ENCODE measurements at places on chromosomes 13 and 19.

DNA sequence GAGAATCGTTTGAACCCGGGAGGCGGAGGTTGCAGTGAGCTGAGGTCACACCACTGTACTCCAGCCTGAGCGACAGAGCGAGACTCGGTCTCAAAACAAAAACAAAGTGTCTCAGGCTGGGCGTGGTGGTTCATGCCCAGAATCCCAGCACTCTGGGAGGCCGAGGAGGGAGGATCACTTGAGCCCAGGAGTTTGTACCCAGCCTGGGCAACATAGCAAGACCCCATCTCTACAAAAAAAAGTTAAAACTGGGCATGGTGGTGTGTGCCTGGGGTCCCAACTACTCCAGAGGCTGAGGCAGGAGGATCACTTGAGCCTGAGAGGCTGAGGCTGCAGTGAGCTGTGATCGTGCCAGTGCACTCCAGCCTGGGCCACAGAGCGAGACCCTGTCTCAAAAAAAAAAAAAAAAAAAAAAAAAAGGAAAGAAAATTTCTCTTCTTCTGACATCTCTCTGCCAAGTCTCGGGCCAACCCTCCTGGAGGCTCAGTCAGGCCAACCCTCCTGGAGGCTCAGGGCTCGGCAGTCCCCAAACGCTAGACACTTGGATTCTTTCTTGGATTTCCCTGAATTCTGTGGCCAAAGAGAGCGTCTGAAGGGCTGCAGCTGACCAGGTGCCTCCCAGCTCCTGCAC is 26.3 kb downstream of the ARID3A start:
- DNase-seq = no peak

DNA sequence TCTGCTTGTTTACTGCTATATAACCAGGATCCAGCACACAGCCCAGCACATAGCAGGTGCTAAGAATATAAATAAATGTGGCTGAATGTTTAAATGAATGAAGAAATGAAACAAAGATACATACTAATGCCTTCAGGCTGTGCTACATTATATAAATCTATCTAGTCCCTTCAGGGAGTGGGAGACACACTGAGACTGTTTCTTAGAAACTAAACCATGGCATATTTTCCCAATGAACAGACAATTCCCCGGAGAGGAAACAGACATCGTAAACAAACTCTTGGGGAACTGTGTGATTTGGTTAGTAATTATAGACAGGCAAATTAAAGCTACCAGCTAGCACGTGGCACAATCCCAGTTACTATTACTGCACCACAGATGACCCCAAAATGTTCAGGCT is 9.7 kb upstream of the FEM1A start:
- DNase-seq = no peak

DNA sequence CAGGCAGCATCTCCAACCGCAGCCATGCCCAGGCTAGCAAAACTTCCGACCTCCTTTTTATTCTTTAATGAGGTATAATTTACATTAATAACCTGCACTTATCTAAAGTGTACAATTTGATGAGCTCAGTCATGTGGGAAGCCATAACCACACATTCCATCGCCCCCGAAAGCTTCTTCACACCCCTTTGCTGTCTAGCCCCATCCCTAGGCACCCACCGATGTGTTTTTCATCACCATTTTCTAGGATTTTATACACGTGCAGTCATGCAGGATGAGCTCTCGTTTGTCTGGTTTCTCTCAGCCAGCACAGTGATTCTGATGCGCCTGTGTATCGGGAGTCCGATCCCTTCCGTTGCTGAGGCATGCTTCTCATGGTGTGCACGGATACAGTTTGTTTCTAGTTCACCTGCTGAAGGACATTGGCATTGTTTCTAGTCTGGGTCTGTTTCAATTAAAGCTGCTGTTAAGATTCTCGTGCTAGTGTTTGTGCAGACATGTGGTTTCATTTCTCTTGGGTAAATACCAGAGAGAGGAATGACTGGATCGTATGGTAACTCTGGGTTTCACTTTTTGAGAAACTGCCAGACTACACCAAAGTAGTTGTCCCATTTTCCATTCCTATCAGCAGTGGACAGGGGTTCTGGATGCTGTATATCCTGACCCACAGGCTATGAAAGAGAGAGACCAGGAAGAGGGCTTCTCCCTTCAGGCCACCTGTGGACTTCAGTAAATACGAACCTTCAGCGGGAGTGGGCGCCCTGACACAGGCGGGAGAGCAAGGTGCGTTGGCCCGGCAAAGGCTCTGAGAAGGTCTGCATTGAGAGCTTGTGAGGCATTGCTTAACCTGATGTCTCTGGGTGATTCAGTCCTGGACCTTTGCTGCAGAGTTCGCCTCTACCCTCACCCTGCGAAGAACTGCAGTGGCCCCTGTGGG is 4.9 kb downstream of the AP1M1 start:
- no peak for DNase-seq

- DNase-seq = no peak
Observed at GRCh38 chr19:13053238-13053637, 49.4 kb downstream of the LYL1 start.

DNA sequence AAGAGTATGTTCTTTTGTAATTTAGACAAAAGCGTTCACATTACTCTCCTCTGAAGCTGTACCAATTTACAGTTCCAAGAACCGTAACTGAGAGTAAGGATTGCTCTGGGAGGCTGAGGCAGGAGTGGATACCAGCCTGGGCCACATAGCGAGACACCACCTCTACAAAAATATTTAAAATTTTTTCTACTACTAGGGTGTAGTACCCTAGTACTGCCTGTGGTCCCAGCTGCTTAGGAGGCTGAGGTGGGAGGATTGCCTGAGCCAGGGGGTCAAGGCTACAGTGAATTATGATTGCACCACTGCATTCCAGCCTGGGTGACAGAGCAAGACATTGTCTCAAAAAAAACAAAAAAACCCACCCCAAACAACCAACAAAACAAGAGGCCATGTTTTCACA is 12.1 kb upstream of the CYP2A6 start:
- DNase-seq = no peak

GRCh38 chr13:88707646-88708045 is 1036.5 kb downstream of the SLITRK5 start:
- no peak for DNase-seq

DNA sequence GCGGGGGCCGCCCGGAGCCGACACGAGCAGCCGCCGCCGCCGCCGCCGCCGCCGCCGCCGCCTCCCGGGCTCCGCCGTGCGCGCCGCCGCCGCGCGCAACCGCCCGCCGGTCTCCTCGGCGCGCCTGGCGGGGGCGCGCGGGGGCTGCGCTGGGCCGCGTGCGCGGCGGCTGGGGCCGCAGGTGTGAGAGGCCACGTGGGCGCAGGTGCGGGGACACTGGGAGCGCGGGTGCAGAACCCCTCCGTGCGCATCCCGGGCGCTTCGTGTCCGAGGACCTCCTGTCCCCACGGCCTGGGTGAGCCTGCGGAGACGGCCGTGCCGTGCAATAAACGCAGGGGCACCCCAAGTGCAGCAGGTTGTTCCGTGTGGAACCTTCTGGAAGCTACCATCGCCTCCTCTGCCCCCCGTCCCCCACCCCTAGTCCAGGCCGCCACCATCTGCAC is at the start of gene LINGO3:
Gene LINGO3, minus strand, starts transcription at position 41 of the 443 bp plus-strand sequence. CDS start 16,378 bp downstream, outside the sequence.
- DNase-seq = no peak

- no peak for DNase-seq
Observed at GRCh38 chr13:112759827-112760226, 70.0 kb downstream of the ATP11A start.

Data from Ammon's horn (tissue), 1 donor.